ENCODE measurements at places on chromosomes 3 and 15.

GRCh38 chr3:44993471-44994205 lies 17.6 kb downstream of the EXOSC7 start:
- DNase-seq = no peak

DNA sequence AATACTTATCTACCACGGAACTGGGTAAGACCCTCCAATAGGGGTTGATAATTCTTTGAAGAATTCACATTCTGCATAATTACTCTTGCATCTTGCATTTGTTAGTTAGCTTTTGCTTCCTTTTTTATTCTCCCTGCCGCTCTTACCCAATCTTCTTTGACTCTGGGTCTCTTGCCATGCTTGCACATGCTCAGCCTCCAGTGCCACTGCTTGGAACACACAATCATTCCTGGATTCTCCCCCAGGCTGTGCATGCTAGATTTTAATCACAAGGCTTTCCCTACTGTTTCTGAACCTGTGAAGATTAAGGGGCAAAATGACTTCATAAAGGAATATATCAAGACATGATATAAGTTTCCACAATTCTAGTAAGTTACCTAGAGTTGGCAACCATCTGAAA lies 133.1 kb downstream of the IL1RAP start:
- no peak for DNase-seq

DNA sequence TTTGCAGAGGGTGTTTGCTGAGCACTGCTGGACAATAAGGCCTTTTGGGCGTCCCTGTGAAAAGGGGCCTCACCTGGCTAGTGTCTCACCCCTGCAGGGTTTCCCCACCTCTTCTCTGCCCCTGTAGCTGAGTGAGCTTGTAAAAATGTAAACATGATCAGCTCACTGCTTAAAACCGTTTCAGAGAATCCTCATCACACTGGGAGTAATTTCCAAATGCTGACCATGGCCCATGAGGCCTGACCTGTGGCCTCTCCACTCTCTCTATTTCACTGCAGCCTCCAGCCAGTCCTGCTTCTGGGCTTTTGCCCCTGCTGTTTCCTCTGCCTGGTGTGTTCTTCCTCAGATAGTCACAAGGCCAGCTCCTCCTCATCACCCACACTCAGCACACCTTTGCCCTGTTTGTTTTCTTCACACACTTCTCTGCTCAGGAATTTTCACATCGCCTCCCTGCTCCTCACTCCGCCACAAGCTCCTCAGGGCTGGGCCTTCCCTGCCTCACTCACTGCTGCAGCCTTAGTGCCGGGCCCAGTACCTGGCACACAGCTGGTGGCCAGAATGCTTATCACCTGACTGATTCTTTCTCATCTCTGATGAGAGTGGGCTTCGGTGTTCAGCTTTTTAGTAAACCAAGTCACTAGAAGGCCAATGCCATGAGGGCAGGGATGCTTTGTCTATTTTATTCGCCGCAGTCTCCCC lies 79.3 kb upstream of the SEC13 start:
- no peak for DNase-seq

DNA sequence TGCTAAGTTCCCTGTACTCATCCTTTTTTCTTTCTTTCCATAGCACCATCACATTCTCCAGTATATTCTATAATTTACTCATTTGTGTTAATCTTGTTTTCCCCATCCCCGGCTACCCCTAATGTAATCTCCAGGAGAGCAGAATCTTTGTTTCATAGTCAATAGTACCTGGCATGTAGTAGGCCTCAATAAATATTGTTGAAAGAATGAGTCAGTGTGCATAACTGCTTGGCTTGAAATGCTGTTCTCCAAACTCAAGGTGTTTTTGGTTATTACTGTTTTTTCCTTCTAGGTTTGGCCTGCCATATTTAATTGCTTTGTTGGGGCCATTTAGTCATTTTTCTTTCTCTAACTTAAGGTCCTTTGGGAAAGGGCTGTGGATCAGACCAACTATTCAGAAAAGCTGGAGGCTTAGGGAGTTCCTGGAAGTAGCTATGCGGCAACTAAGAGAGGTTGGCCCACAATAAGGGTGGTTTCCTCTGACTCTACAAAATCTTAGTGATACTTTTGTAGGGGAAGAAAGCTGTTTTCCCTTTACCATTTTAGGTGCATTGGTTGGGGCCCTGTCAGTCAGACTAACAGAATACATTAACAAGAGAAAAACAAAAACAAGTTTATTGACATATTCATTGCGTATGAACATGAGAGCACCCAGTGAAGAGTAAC lies 28.4 kb downstream of the KAT2B start:
- DNase-seq = no peak

DNA sequence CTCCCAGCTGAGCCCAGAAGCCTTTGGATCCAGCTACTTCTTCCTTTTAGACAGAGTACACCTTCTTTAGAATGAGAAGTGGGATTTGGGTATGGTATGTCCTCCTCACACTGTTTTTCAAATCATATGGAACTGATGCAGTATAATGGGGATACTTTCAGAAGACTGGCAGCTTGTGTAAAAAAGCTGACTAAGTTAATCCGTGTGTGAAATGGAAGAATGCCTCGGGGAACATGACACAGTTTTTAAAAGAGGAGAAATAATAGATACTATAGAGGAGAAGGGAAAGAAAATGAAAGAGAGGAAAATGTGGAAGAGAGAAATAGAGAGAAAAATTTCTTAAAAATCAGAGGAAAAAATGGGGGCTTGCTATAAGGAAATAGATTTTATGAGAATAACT lies 47.7 kb downstream of the TUSC7 start:
- DNase-seq = no peak

Data from head of caudate nucleus (tissue), 42 donors.